ENCODE measurements at places on chromosomes 2 and 18.

- DNase-seq, result no peak
These were observed 2.9 kb upstream of the SNRNP27 start for GRCh38 chr2:69890881-69891280.

DNA sequence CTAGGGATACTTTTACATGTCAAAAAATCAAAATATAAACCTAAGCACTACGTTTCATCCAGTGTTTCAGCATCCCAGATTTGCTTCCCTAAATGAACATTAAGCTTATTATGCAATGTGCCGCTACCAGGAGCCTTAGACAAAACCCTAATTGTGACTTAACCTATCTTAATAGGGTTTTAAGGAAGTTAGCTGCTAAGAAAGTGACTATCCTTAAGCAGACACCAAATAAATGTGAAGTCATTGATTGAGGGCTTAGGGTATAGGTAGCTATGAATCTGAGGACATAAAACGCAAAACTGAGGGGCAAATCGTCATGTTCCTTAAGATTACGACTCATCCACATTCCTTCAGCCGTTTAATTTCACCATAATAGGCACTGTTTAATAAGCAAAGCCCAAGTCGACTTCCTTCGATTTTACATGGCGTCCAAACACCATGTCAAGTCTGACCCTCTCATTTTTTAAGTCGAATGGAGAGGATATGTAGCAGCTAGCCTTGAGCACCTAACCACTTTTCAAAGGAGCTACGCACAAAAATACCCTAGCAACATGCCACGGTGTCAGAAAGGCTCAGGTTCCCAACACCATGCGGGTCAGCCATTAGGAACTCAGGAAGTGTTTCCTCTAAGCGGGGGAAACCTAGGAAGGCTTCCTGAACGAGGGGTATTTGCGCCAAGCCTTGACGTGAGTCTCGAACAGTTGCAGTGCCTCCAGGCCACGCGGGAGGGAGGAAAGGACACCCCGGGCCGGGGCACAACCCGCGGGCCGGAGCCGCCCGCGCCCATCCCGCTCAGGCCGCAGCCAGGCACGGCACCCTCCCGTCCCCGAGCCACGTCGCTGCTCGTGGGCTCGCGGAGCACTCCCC, 1.0 kb downstream of the HDLBP start:
- no peak for DNase-seq

DNA sequence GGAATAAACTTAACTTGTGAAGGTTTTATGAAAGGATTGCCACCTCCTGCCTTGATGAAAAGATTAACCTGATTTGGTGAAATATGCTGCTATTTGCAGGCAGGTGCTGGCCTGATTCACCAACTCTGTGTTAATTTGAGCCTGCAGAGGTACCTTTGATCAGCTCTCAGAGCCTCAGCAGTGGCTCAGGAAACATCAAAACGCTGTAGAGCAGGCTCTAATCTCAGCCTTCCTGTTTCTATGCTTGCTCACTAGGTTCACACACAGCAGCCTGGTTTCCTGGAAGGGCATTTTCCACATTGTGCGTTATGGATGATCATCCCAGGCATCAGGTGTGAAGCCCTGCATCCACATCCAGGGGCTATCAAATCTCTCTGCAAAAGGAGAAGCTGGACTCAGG, 16.9 kb downstream of the TGIF1 start:
- no peak for DNase-seq

- no peak for DNase-seq
These were observed 744.9 kb downstream of the ERBB4 start for GRCh38 chr2:211793690-211794089.

Measured in stimulated activated CD8-positive, alpha-beta memory T cell treated with anti-CD3 and anti-CD28 coated beads, Interleukin-4, amount 100 ng/mL, for 1 hour (primary cell).